ENCODE measurements at places on chromosomes 1 and 21.

- DNase-seq, result no peak
Observed at GRCh38 chr1:230772457-230773395, 25.5 kb downstream of the CAPN9 start.

GRCh38 chr1:1437904-1438376, 2.5 kb downstream of the VWA1 start:
- no peak for DNase-seq

DNA sequence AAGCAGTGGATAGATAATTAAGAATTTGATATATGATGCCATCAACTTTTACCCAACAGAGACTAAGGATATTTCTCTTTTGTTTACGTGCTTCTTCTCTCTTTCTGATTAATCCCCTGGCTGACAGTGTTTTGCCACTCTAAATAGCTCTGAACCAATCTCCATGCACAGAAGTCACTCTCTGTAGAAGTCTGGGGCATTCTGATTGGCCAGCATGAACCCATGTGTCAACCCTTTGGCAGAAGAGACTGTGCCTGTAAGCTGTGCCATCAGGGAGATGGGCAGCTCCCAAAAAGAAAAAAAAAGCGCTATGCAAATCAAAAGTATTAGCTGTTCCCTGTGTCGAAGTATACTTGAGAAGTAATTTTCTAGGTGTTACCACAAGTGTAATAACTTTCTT, 34.1 kb upstream of the NRIP1 start:
- no peak for DNase-seq

DNA sequence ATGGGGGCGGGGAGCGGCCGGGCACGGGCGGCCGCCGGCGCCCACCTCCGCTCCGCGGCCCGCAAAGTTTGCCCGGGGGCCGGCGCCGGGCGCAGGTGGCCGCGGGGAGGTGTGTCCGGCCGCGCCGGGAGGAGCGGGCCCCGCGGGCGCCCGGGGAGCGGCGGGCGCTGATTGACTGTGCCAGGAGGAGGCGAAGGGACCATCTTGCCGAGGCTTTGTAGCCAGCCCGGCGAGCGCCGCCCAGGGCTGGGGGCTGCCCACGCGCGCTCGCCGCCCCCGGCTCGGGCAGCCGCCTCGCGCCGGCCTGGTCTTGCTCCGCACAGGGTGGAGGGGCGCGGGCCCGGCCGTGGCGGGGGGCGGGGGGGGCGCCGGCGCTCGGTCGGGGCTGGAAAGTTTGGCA, 432 bp downstream of the EPHB2 start:
- DNase-seq, result no peak

- no peak for DNase-seq
Observed at GRCh38 chr1:69570356-69570755, 2.6 kb downstream of the LRRC7 start.

DNA sequence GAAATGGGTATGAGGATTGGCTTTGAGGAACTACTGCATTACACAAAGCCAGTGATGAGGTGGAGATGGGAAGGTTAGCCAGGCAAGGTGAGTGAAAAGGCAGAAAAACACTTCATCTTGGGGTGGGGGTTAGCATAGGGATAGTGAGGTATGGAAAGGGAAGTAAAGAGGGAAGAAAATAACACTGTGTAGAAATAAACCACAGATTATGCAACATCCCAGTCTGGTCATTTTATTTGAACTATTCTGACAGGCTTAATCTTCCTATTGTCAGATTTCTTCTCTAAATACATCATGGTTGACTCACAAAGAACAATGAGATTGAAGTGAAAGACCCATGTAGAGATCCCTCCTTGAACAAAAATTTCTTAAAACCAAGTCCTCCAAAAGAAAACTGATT, 640.2 kb downstream of the PTPRC start:
- no peak for DNase-seq

GRCh38 chr1:160739098-160739511, at the start of gene SLAMF7:
TSS of gene SLAMF7 (plus strand) at chr1:160739247. CDS start at chr1:160739302, 55 bp downstream.
- no peak for DNase-seq

DNA sequence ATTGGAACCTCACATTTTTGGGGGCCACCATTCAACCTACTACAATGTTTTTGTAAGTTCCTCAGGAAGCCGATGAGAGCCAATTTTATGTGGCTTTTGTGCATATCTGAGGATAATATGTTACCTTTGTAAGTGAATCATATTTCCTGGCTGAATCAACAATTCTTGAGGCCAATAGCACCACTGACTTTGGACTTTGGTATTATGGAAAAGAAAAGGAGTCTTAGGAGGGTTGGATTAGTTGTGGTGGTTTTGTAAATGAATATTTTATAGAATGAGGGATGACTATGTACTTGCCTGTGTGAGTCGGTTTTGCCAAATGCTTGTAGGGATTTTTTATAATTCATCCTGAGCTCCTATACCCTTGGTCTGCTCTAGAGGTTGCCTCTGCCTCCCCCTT, 181.5 kb upstream of the HMGB4 start:
- no peak for DNase-seq

DNA sequence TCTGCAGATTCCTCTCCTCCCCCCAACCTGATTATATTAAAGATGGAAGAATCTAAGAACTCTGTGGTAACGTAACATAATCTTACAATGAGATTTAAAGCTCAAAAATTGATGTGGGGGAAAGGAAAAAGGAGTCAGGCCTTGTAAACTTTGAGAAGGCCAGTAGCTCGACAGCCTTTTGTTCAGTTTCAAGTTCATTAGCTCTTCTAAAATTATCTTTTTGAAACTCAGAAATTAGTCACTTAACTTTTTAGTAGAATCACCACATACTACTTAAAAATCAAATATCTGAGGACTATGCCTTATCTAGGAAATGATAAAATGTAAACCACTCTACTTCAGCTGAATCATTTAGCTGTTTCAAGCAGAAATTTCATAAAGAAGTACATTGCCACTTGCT, 996.2 kb downstream of the AMY1C start:
- DNase-seq, result no peak

DNA sequence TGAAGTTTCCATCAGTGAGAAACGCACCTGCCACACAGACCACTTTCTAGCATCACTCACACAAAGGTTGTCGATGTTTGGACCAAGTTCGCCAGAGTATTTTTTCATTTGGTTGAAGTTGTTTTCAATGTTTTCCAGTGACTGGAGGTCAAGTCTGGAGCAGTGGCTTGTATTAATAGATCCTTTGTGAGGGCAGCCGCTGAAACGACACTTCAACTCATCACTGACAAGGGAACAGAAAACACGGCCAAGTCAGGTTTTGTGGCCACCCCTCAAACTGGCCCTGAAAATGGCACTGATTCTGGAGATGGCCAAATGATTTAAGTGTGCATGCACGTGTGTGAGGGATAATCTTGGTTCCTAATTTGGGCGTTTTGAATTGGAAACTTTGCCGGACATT, 675.6 kb downstream of the SMYD3 start:
- no peak for DNase-seq

- no peak for DNase-seq
Observed at GRCh38 chr1:79817031-79817560, 810.6 kb upstream of the ADGRL4 start.

GRCh38 chr1:196400478-196401451, 207.5 kb downstream of the KCNT2 start:
- DNase-seq, result peak; percentile 83

GRCh38 chr1:15205586-15206346, 41.3 kb upstream of the FHAD1 start:
- no peak for DNase-seq

DNA sequence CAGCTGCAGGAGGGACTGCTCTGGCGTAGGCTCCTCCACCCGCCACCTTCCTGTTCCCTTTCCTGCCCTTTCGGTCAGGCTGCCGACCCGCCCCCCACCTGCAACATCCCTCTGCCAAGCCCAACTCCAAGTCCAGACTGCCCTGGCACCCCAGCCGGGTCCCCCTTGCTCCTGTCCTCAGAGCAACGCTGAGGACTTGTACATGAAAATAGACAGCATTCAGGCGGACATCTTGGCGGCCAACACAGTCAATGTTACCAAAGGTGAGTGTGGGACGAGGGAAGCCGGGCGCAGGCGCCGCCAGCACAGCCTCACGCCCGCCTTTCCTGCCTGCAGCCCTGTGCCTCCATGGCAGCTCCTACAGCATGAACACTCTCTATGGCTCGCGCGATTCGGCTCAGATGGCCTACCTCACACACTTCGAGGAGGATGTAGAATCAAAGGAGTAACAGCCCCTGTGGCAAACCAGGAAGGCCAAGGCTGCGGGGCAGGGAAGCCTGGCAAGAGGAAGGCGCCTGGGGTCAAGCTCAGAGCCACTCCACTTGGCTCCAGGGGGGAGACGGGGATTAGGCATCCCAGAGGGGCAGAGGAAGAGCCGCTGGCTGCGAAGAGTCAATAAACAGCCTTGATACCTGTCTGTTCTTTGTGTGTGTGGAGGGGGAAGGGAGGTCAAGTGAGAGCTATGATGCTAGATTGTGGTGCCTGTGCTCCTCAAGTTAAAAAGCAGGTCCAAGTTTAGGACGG, 5.8 kb downstream of the RNU5D-1 start:
- no peak for DNase-seq

DNA sequence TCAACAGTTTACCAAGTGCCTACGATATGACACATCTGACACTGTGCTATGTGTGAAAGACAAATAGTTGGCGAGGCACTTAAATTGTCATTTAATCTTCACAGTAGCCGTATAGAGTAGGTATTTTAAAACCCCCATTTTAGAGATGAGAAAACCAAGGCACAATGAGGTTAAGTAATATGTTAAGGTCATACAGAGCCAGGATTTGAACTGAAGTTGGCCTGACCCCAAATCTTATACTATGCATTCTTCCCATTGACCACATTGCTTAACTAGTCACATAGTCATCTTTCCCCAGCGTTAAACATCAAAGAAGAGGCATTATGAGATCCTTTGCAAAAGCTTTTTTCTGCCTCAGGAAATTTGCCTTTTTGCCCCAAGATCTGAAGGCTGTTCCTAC, 3.9 kb downstream of the INKA2 start:
- no peak for DNase-seq
